H4 (cell line): ENCODE measurements at places on chromosomes 13 and 19. TPM values are rescaled to one million over a fixed set of nuclear protein-coding genes. Genes with fewer than 3 reads are reported as not detected.

GRCh38 chr13:93279982-93280381 lies 53.4 kb downstream of the GPC6 start:
- DNase-seq, result no peak

DNA sequence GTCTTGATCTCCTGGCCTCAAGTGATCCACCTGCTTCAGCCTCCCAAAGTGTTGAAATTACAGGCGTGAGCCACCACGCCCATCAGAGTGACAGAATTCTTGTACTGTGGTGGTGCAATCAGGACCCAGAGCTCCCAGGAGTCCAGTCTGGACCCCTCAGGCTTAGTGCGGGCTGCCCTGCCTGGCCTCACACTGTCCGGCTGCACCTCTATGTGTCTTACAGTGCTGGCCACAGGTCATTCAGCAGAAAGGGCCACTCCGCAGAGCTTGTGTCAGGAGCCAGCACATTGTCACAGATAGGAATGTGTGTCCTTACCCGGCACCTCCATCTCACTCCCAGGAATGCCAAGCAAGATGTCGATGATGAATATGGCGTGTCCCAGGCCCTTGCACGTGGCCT lies 49.2 kb downstream of the SMARCA4 start:
- DNase-seq, result no peak

WBP4 gene
- 3.1 and 5.2 TPM in 2 replicates for total RNA-seq

ADGRE3 gene
- total RNA-seq, result not detected in 2 replicates

KLK2 gene
- not detected in 2 replicates for total RNA-seq

DNA sequence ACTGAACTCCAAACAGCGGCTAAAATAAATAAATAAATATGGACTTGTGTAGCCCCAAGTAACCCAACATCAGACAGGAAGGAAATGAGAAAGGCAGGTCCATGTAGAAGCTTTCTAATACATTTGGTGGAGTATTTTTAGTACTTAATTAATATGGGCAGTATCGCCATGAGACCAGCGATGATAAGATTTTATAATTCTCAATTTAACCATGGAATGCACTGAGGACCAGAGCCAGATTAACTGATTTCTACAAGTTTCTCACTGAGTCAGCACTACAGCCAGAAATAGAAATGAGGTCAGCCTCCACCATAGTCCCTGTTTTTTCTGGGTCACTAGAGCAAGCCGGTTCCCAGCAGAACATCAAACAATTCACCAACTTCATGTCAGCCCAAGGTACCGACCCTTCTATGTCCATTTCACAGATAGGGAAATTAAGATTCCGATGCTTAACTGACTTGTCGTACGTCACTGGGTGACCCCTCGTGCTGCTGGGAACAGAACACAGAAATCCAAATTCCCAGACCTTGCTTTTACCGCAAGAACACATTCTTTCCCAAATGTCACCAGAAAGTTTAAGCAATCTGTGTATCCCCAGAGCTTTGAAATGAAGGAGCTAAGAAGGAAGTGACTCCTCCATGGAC lies 90.4 kb downstream of the COL4A1 start:
- DNase-seq, result no peak

GRCh38 chr13:48532506-48533499 lies at the start of gene RCBTB2:
Gene RCBTB2, minus strand, starts transcription at chr13:48533080. Its CDS starts 11,141 bp downstream, at chr13:48521939.
- peak; percentile 93 for DNase-seq

GRCh38 chr19:920051-920864 lies 3.1 kb downstream of the KISS1R start:
- no peak for DNase-seq

DNA sequence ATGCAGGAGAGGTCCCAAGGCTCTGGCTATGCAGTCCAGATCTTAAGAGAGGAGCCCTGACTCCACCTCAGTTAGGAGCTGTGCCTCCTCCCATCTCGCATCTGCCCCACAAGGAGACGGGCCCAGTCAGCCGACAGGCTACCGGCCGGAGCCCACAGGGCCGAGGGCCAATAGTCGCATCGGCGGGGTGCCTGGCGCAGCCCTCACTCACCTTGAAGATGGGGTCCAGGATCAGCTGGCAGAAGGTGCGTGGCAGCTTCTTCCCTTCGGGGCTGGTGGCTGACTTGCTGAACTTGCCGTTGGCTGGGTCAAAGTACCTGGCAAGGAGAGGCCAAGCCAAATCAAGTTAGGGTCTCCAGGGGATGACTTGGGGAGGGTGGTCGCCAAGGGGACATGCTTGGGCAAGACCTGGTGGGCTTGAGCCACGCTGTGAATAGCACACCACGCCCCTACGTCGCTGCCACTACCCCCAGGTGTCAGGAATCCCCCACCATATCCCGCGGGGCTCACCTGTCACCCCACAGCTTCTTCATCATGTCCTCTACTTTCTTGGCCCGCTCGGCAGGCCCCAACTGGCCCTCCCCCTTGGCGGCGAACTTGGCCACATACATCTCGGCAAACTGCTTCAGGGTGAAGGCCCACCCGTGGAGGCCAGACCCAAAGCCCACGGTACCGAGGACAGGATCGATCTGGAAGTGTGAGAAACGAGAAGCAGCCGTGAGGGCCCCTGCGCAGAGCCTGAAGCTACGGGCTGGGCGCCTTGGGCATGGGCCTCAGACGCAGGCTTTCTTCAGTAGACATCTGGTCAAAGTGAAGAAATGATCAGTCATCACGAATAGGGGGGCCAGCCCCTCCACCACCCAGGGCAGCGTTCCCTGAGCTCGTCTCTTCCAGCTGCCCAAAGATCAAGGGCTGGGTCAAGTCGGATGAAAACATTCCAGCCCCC lies 3.3 kb downstream of the EEF2 start:
- DNase-seq, result no peak

- no peak for DNase-seq
These were observed 4.6 kb upstream of the DNM2 start for GRCh38 chr19:10713317-10713716.

REEP6 gene
- total RNA-seq, result 0.92 and 1.2 TPM in 2 replicates

ZNF93 gene
- total RNA-seq, result 5.4 and 8.3 TPM in 2 replicates
